Naive thymus-derived CD4-positive, alpha-beta T cell (primary cell): ENCODE measurements at places on chromosomes 3 and 15. TPM values are rescaled to one million over a fixed set of nuclear protein-coding genes. Genes with fewer than 3 reads are reported as not detected.

Gene PSTPIP1
- 145 TPM for total RNA-seq

Gene GUCA1C
- total RNA-seq: not detected

GRCh38 chr3:33092496-33093254, 4.3 kb downstream of the GLB1 start:
- H3K4me3 ChIP-seq: no peak overlapping the region
- peaks cover 25% of the 10 kb centered on the region for H3K4me1 ChIP-seq
- H3K36me3 ChIP-seq: peaks cover 18% of the 10 kb centered on the region
- H3K27me3 ChIP-seq: no peaks in the 10 kb centered on the region

DNA sequence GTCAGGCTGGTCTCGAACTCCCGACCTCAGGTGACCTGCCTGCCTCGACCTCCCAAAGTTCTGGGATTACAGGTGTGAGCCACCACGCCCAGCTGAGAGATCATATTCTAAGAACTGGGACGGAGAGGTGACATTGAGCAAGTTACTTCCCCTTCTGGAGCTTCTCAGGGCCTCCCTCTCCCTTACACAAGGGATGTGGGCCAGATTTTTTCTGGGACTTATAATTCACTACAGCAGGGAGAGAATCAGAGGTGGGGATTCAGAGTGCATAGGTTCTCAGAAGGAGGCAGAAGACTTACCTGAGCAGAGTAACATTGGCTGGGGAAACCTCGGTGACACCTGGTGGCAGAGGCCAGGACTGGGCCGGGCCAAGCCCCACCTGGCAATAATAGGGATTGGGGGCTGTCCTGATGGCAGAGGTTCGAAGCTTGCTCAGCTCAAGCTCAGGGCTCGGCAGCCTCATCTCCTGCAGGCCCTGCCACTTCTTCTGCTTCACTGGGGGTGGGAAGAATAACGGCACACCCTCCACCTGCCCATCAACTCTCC, 6.8 kb downstream of the LTK start:
- no peaks in the 10 kb centered on the region for H3K27me3 ChIP-seq
- peaks cover 10% of the 10 kb centered on the region for H3K4me1 ChIP-seq
- no peak for DNase-seq
- no peaks in the 10 kb centered on the region for H3K36me3 ChIP-seq
- no peak overlapping the region for H3K27ac ChIP-seq

Gene GOLGA6D
- total RNA-seq: not detected

- no peaks in the 10 kb centered on the region for H3K36me3 ChIP-seq
- no peak for DNase-seq
- no peaks in the 10 kb centered on the region for H3K27me3 ChIP-seq
- H3K4me3 ChIP-seq: no peak overlapping the region
Measured at GRCh38 chr15:57777003-57777402, 70.5 kb downstream of the POLR2M start.

GRCh38 chr15:91926908-91927270, 73.4 kb downstream of the SLCO3A1 start:
- no peaks in the 10 kb centered on the region for H3K4me1 ChIP-seq
- no peak for DNase-seq
- no peaks in the 10 kb centered on the region for H3K36me3 ChIP-seq
- no peak overlapping the region for H3K27ac ChIP-seq
- no peak overlapping the region for H3K4me3 ChIP-seq

Gene PLSCR2
- 0.89 TPM for total RNA-seq

- H3K4me3 ChIP-seq: peak within 1 kb of the TSS; percentile 53
- DNase-seq: no peak
- H3K36me3 ChIP-seq: no peaks in the 10 kb centered on the region
- no peaks in the 10 kb centered on the region for H3K4me1 ChIP-seq
- H3K27ac ChIP-seq: no peak within 1 kb of the TSS
Measured at GRCh38 chr15:100918690-100919480, at the start of gene LRRK1. LRRK1 (plus strand) TSS chr15:100919357; CDS start chr15:100924633, 5,276 bp downstream.

Gene EIF4G1
- 200 TPM for total RNA-seq

GRCh38 chr15:92656089-92656488, 514 bp upstream of the FAM174B start:
- H3K4me1 ChIP-seq: no peaks in the 10 kb centered on the region
- no peak overlapping the region for H3K27ac ChIP-seq
- H3K4me3 ChIP-seq: peak overlapping the region; percentile 1
- H3K27me3 ChIP-seq: peaks cover 7% of the 10 kb centered on the region
- DNase-seq: no peak

DNA sequence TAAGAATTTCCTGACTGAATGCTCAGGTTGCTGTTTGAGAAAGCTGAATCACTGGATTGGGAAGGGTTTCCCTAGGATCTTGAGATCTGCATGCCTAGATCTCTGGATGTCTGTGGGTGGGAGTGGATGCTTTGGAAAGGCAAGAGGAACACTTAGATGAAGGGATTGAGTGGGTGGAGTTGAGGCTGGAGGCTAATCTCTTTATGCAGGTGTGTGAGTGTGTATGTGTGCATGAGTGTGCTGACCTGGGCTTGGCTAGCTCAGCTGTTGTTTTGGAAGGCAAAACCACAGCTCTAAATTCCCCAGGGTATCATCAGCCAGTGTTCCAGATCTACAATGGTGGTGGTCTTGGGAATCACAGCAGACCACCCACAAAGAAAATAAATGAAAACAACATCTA, 60.5 kb downstream of the CLDN1 start:
- H3K27me3 ChIP-seq: no peaks in the 10 kb centered on the region
- no peak overlapping the region for H3K4me3 ChIP-seq
- H3K27ac ChIP-seq: no peak overlapping the region

DNA sequence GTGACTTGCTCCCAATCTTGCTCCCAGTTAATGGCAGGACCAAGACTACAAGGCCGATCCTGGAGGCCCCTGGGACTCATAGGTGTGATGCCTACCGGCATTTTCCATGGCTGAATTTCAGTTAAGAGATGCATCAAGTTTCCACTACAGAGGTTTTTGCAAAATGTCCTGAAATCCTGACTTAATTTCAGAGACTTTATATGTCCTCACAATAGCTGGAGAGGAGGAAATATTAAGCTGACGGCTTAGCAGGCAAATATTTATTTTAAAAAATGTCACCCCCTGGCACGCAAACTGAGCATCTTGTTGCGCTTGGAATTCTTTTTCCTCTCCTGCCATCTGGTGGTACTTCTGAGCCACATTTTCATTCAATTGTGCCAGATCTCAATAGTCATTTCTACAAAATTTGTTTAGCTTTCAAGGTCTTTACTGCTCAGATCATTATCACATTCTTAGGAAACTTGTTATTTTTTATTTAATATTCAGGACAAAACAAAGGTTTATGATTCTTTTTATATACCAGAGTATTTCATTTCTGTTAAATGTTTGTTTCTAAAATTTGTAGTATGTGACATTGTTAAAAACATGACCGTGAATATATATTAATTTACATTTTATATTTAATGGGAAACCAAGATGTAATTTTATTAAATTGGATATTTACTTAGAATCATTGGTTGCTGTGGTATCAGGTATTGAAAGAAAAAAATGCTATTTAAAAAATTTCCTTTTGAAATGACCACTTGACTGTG, 189.2 kb upstream of the THRB start:
- no peak overlapping the region for H3K4me3 ChIP-seq
- no peaks in the 10 kb centered on the region for H3K27me3 ChIP-seq
- H3K4me1 ChIP-seq: no peaks in the 10 kb centered on the region
- no peaks in the 10 kb centered on the region for H3K36me3 ChIP-seq
- no peak for DNase-seq

Gene AP3B2
- not detected in 2 replicates for total RNA-seq

GRCh38 chr15:67202991-67203390, 51.5 kb downstream of the AAGAB start:
- peaks cover 36% of the 10 kb centered on the region for H3K36me3 ChIP-seq
- no peaks in the 10 kb centered on the region for H3K4me1 ChIP-seq
- no peak overlapping the region for H3K27ac ChIP-seq
- no peaks in the 10 kb centered on the region for H3K27me3 ChIP-seq
- H3K4me3 ChIP-seq: no peak overlapping the region

DNA sequence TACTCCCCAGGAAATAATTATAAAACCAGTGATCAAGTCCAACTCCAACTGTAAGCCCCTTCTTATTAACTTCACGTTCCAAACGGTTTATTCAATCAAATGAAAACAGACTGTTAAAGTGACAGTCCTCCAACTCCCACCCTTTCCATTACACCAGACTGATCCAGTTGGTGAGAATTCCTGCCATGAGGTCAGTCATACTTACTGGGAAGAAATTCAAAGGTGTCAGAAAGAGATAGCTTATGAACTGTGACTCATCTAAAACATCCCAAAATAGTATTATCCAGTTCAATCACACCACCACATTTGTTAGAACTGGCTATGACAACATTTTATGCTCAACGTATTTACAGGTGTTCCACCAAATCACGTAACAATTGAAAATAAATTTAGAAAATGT, 19.5 kb downstream of the SMARCC1 start:
- no peaks in the 10 kb centered on the region for H3K36me3 ChIP-seq
- no peaks in the 10 kb centered on the region for H3K27me3 ChIP-seq
- no peak overlapping the region for H3K27ac ChIP-seq
- no peak for DNase-seq

Gene FBXW12
- not detected for total RNA-seq

Gene CCR1
- 26.4 and 26.8 TPM in 2 replicates for total RNA-seq

- no peak overlapping the region for H3K27ac ChIP-seq
- DNase-seq: no peak
- H3K36me3 ChIP-seq: no peaks in the 10 kb centered on the region
Measured at GRCh38 chr3:30311781-30312180, 294.6 kb upstream of the TGFBR2 start.

- no peak overlapping the region for H3K4me3 ChIP-seq
- DNase-seq: no peak
- no peak overlapping the region for H3K27ac ChIP-seq
- H3K4me1 ChIP-seq: no peaks in the 10 kb centered on the region
Measured at GRCh38 chr15:27575521-27575920, 523.6 kb downstream of the OCA2 start.

Gene MCTP2
- 17.8 TPM for total RNA-seq

Gene ACY1
- total RNA-seq: 12.0 TPM

DNA sequence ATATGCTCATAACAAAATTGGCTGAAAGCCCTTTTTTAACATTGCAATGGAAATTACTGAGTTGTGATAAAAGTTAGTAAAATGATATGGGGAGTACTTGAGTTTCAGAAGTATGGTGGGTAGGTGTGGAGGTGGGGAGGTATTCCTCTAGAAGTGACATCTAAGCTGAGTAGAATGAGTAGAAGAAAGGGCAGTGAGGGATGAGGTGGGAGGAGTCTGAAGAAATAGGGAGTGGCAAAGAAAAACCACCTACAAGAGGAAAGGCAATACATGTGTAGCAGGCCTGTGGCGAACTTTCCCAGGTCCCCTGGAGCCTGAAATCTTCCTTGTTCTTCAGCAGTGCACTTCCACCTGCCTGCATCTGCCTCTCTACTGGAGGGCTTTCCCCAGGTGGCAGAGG, 52.8 kb upstream of the DIPK2A start:
- H3K4me3 ChIP-seq: no peak overlapping the region
- H3K36me3 ChIP-seq: no peaks in the 10 kb centered on the region
- no peak for DNase-seq
- no peaks in the 10 kb centered on the region for H3K4me1 ChIP-seq
- no peaks in the 10 kb centered on the region for H3K27me3 ChIP-seq
